ENCODE measurements at places on chromosomes 3 and 15. TPM values are rescaled to one million over a fixed set of nuclear protein-coding genes. Genes with fewer than 3 reads are reported as not detected.

GRCh38 chr15:53658827-53659555 is 100.5 kb downstream of the WDR72 start:
- DNase-seq = no peak

DNA sequence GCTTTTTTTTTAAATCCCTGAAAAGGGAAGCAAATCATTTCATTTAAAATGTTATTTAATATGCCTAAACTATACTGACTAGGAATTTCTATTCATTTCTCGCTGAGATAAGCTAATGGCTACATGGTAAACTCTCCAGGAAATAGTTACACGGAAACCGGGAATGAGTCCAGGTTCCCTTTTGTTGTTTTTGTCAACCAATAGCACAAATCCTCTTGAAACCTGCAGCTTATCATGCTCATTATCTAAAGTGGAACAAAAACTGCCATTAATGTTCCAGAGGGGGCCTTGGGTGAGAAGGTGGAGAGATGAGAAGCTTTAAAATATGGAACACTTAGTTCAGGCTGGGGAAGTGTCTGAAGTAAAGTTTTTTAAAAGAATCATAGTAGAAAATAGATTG is 113.5 kb upstream of the ALCAM start:
- DNase-seq = no peak

DNA sequence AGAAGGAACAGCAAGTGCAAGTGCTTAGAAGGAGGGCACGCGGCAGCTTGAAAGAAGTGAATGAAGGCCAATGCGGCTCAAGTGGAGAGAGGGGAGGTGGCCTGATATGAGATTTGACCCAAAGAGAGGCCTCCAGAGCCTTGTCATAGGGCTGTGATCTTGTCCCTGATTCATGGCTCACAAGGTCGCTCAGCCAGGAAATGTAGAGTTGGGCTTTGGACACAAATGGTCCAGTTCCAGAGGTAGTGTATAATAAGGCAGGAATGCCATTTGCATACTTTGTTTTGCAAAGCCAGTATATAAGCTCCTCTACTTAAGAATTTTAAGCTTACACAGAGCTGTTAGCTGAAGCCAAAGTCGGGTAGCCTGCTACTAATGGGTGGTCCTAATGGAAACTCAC is 33.7 kb downstream of the HGD start:
- DNase-seq = no peak

DNA sequence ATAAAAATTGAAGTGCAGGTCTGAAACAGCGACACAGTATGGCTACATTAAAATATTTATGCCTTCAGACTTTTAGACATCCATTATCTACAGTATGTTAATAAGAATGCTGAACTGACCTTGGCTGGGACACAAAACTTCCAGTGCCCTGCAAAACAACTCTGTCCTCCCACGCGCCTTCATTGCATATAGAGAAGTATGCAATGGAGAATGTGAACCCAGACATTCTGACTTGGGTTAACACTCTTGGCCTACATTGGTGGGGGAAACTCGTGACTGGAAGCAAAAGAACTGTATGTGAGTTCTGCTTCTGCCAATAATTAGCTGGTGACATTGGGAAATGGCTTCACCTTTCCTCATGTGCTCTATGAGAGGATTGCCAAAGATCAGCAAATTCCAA is 110.5 kb upstream of the SLC24A5 start:
- no peak for DNase-seq

GRCh38 chr3:130892759-130893375 is 1.0 kb upstream of the ATP2C1 start:
- peak; percentile 79 for DNase-seq

DNA sequence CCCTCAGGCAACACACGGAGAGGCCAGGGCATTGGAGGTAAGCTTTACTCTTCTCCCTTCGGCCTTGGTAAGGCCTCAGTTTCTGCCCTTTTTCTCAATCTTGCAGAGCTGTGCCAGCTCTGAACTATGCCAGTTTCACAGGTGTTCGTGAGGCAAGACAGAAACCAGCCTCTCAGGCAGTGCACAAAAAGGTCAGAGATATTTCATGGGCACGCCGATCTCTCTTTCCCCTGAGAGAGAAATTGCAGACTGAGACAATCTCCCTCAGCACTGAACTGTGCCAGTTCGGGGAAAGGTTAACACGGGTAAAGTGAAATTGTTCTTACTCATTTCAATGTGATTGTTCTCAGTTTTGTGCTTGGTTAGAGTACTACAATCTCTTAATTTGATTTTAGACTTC is 88.5 kb downstream of the GMNC start:
- DNase-seq = no peak

- DNase-seq = peak; percentile 95
Measured at GRCh38 chr3:129399145-129399894, 29.1 kb downstream of the EFCAB12 start.

GRCh38 chr3:61008153-61008997 is 242.9 kb downstream of the FHIT start:
- DNase-seq = no peak

- peak; percentile 17 for DNase-seq
Measured at GRCh38 chr3:186519021-186519658, 25.0 kb downstream of the CRYGS start.

DNA sequence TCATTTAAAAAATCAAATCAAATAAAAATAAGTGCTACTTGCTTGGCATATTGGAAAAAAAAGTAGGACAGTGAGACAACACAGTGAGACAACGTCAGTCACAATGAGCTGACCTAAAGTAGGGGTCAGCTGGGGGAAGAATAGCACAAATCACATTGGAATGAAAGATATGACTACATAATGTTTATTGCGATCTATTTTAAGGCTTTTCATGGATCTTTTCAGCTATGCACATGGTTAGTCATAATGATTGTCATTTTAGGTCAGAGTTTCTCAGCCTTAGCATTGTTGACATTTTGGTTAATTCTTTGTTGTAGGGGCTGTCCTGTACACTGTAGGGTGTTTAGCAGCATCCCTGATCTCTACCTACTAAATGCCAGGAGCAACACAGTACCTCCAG is 44.5 kb downstream of the CMSS1 start:
- no peak for DNase-seq

DNA sequence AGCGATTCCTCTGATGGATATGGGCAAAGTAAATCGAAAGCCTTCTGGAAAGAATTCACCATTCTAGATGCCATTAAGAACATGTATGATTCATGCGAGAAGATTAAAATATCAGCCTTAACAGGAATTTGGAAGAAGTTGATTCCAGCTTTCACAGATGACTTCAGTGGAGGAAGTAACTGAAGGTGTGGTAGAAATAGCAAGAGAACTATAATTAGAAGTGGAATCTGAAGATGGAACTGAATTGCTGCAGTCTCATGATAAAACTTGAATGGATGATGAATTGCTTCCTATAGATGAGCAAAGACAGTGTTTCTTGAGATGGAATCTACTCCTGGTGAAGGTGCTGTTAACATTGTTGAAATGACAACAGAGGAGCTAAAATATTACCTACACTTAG is 30.1 kb upstream of the TBC1D23 start:
- DNase-seq = no peak

GRCh38 chr3:145737952-145738351 is 423.0 kb downstream of the PLOD2 start:
- no peak for DNase-seq

GRCh38 chr3:17765819-17766472 is 23.5 kb upstream of the TBC1D5 start:
- DNase-seq = no peak

- DNase-seq = no peak
Measured at GRCh38 chr3:172102883-172103310, 63.5 kb downstream of the FNDC3B start.

DNA sequence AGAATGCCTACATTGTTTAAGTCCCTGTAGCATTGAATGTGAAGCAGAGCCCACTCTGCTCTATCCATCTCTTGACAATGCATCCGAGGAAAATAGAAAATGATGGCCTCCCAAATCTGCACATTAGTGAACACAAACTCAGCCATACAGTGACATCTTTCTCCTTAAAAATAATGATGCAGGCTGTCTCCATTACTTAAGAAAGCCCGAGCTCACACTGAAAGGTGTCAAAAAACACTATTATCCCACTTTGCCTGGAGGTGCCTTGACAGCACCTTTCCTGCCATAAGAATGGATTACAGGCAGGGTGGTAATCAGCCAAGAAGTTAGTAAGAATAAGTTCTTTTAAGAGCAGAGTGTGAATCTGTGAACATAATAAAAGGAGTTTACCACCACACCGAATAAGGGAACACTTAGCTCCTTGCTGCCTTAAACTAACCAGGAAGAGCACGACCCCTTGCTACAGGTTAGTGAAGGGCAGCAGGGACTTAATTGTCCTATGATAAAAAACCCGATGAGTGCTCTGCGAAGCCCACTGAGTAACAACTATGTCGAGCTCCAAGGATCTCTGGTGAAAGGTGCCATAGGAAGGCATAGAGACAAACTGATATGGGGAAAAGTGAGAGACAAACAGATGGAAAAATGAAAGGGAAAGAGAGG is 123.2 kb upstream of the TUSC7 start:
- no peak for DNase-seq

DNA sequence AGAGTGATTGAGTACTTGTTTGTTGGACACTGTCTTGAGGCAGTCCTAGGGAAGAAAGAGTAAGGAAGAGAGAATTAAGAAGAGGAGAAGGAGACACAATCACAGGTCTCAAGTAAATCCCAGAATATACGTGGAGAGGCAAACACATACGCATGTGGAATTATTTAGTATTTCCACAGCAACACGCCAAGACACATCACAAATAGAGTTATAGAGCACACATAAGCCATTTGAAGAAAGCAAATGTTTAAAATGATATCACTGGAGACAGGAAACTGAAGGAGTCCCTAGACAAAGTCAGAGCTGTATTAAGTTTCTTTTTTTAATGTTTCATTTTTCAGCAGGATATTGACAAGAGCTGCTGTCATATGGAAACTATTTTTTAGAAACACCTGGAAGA is 206.1 kb upstream of the LRIG1 start:
- no peak for DNase-seq

DNA sequence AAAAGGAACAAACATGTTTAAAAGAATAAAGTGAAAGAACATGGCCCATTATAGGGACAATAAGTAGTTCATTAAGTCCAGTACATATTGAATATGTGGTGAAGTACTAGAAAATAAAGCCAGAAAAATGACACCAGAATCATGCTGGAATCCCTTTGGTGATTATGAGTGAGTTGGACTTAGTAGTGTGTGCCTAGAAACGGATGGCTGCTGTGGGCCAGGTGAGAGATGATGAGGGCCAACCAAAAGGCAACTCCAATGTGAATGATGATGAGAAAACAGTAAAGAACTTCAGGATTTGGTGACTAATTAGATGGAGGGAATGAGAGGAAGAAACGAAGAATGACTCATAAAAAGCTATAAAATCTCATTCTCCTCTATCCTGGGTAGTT is 3.3 kb downstream of the CRYGS start:
- DNase-seq = no peak

DNA sequence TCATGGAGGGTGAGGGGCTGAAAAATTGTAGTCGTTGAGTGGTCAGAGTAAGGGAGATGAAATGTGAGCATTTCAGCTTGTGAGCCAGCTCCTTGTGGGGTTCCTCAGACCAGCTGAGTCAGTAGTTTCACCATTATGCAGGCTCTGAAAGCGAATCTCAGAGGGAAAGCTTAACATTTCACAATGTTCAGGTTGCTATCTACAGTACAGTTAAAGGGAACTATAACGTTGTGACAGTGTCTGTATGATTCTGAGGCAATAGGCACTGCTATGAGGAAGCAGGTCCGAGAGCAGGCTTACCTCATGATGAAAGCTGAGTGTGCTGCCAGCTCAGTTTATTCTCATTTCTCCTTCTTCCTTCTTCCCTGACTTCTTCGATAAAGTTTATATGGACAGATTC is 469.6 kb downstream of the EDEM1 start:
- DNase-seq = no peak

GRCh38 chr15:40859206-40859851 is 14.7 kb downstream of the RHOV start:
- DNase-seq = peak; percentile 82

GRCh38 chr15:58918239-58918638 is 15.2 kb downstream of the SLTM start:
- DNase-seq = no peak

- no peak for DNase-seq
Measured at GRCh38 chr3:67329358-67329757, 325.1 kb downstream of the SUCLG2 start.

DNA sequence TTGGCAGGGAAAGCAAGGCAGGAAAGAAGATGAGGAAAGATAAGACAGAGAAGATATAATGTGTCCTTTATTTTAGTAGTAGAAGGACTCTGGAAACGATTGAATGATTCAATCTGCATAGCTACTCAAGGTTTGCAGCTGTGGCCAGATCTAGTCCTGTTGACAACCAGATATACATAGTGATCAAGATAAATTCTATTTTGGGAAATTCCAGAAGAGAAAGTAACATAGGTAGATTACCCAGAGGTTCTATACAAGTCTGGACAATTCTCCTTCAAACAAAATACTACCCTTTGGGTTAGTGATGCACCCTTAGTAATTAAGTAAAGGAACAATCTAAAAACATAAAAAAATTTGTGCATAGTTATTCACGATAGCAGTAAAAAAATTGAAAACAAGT is 9.4 kb downstream of the TERC start:
- DNase-seq = no peak

DNA sequence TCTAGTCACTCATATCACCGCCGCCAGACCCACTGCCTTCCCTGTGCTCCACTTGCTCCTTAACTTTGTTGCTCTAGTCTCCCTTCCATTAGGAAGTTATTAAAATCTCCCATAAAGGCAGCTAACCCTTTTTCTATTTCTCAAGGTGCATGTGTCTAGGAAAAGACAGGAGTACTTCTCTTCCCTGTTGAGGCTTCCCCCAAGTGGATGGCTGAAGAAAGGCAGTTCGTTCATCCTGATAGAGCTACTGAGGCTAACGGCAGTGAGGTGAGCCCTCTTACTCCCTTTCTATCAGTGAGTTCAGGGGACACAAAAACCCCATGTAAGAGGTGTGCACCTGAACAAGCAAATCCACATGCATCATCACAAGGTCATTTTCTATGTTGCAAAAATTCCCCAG is 397.8 kb downstream of the IGSF11 start:
- DNase-seq = peak; percentile 9

Gene SLC51A
- total RNA-seq = not detected

Gene GPR149
- not detected for total RNA-seq

Gene LINGO1
- total RNA-seq = not detected

Gene AADAC
- total RNA-seq = not detected

Gene SHC4
- 0.24 TPM for total RNA-seq

Gene KBTBD12
- not detected for total RNA-seq

Gene WNT5A
- 109 TPM for total RNA-seq

Gene C15orf62
- total RNA-seq = not detected

Gene MYH15
- 1.1 TPM for total RNA-seq

Gene NECTIN3
- 15.0 TPM for total RNA-seq

Gene ANP32A
- total RNA-seq = 152 TPM

Gene FAM131A
- 28.0 TPM for total RNA-seq
